ENCODE measurements at places on chromosomes 16 and 17. TPM values are rescaled to one million over a fixed set of nuclear protein-coding genes. Genes with fewer than 3 reads are reported as not detected.
A peak's percentile ranks its signal among the peaks of the same experiment; 100 is the strongest.

Gene SHPK
- total RNA-seq = 26.9 TPM

DNA sequence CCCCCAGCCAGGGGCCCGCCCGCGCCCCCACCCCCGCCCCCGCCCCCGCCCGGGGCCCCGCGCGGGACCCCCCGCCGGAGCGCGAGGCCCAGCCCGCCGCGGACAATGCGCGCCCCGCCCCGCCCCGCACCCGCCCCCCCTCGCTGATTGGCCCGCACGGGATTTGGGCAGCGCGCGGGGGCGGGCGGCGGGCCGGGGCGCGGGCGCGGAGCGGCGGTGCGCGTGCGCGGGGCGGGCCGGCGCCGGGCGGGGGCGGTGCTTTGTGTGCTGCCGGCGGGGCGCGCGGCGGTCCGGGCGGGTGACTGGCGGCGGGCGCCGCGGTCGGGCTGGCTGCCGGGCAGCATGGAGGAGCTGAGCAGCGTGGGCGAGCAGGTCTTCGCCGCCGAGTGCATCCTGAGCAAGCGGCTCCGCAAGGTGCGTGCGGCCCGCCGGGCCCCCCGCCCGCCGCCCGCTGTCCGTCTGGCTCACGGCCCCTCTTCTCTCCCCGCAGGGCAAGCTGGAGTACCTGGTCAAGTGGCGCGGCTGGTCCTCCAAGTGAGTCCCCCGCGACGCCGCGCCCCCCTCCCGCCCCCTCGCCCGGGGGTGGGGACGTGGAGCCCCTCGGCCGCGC is at the start of gene CBX2:
TSS of gene CBX2 (plus strand) at position 255 of the 610 bp plus-strand sequence. CDS start at position 343, 88 bp downstream.
- DNase-seq = peak; percentile 85

Gene ANKRD11
- 50.7 TPM for total RNA-seq

Gene SLFN11
- 2.7 TPM for total RNA-seq

- DNase-seq = no peak
Observed at GRCh38 chr17:41775394-41776226, 10.9 kb downstream of the JUP start.

DNA sequence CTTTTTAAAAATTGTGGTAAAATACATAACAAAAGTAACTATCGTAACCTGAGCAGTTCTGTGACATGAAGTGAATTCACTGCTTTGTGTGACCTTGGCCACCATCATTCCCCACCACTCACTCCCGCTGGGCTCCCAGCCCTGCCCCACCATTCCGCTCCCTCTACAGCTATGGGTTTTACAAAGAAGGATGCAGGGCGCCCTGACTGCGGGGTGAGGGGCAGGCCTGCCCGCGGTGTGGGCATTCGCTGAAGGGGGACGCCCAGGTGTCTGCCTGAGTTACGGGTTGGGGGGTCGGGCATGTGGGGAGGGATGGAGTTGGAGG is at the start of gene CEMP1:
TSS of gene CEMP1 (minus strand) at position 38 of the 325 bp plus-strand sequence. CDS start 335 bp downstream, outside the sequence.
- DNase-seq = no peak

Gene SAMD14
- total RNA-seq = 1.9 TPM

Gene CTRB2
- total RNA-seq = 12.7 TPM

DNA sequence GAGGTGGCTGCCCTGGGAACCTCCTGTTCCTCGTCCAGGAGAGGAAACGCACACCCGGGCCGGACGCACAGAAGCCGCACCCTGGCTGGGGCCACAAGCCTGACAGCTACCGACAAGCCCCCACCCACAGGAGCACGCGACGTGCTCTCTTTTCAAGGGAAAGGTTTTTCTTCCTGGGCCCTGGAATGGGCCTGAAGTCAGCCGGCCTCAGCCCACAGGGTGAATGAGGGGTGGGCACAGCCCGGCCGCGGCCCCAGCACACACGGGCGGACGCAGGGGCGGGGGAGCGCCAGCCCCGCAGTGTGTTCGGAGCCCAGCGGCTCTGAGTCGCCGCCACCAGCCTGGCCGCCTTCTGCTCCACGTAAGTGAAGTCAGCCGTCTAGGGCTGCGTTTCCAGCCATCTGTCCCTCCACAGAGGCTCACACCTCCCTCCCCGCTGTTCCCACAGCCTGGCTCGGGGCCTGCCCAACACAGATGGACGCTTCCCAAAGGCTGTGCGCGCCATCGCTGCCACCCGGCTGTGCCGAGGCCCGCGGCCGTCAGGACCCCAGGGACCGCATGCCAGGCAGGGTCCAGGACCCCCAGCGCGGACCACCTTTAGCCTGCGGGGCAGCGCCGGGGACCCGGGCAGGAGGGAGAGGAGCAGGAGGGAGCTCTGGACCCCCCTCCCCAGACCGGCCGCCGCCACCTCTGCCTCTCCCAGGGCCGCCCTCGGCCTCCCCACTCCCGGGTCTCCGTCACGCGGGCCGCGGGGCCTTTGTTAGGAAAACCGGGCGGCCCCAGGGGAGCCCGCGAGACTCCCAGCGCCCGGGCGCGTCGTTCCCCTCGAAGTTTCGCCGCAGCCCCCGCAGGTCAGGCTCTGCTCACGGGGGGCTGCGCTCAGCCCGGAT is 36.8 kb downstream of the CBFA2T3 start:
- DNase-seq = no peak

- no peak for DNase-seq
Observed at GRCh38 chr16:25570131-25570530, 121.6 kb upstream of the HS3ST4 start.

Gene ASB16
- not detected for total RNA-seq

Gene TPSB2
- 1.6 TPM for total RNA-seq

Gene ELMO3
- total RNA-seq = 5.2 TPM

- peak; percentile 82 for DNase-seq
Observed at GRCh38 chr17:27805520-27806146, 5.3 kb upstream of the NOS2 start.

DNA sequence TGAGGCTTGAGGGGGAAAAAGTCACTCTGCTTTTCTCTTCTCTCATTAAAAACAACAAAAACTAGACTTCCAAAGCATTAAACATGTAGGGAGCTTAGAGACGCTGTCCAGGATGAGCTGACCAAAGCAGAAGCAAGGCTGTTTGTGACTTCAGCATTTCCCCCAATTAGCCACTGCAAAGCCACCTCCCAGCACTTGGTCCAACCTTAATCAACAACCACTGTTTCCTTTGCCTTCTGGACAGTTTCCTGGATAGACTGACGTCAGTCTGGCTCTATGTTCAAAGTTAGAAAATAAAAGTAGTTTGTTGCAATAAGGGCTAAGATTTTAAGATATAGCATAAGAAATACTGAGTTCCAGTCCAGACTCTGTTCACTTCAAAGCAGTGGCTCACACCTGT is 3.1 kb downstream of the TMEM231 start:
- DNase-seq = no peak

Data from left lobe of liver (tissue), 2 donors.